ENCODE measurements at places on chromosomes 3 and 15.
A peak's percentile ranks its signal among the peaks of the same experiment; 100 is the strongest.

DNA sequence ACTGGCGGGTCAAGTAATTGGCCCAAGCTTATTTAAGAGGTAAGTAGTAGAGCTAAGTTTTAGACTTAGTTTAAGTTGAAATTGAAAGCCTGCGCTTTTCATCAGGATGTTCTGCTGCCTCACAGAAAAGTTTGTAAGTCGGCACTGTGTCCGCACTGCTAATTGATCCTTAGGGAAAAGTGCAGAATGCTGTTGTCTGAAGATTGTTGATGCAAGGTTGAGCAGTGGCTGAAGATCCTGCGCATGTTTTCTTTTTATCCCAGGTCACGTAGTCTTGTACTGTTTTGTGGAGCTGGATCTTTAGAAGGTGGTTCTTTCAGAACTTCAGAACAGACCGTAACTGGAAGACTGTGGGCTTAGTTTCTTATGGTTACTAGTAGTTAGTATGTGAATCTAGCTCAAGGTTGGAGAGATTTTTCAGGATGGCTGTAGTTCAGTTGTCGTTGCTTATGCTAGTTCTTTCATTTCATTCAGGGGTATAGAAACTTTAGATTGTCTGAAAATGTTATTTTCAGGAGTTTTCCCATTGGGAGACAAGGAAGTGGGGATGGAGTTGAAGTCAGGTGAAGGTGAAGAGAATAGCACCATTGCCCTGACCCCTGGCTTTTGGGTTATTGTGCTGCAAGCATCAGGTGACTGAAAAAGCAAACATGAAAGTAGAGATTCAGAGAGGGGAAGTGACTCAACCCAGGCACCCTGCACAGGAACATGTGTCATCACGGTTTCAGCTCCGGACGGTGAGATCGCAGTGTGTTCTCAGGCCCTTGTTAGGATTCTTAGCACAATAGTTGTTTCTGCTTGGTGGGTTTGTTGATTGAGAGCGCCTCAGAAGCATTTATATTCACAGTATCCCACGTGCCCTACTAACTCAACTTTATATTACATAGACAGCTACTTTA lies 32.8 kb downstream of the AKAP13 start:
- peak; percentile 65 for DNase-seq

DNA sequence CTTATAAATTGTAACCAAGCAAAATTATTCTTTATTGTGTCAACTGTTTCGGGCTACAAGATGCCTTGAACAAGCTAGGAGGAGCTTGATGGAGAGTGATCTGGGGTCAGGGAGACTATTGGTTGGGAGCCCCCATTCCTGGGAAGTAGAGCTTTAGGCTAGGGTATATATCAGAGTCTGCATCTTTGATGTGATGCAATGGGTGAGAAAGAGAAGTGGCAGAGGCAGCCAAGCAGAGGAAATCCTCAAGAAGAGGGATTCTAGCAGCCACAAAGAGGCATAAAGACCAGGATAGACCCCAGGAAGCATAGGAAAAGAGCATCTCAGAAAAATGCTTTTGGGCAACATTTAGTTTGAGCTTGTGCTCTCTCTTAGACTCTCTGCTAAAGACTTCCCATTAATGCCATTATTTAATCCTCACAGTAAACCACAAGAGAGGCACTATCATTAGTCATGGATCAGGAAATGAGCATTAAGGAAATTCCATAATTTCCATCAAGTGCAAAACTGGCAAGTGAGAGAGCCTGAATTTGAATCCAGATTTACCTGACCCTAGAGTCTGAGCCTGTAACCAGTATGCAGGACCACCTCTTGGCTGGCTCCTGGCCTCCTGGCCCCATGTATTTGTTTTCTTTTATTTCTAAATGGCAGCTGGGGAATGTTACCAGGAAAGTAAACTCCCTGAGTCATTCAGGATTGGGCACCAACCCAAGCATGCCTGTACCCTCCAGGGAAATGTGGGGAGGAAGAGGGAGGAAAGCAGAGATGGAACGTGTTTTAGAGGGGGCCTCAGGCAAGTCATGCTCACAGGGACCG lies 118.7 kb downstream of the RPL22L1 start:
- no peak for DNase-seq

- no peak for DNase-seq
Observed at GRCh38 chr3:11908981-11909698, 62.5 kb upstream of the TAMM41 start.

GRCh38 chr3:157319672-157320071 lies 117.0 kb upstream of the PTX3 start:
- DNase-seq: no peak

- DNase-seq: no peak
Observed at GRCh38 chr3:12963231-12963896, 109.9 kb downstream of the IQSEC1 start.

GRCh38 chr15:32866454-32867312 lies 148.9 kb downstream of the GREM1 start:
- no peak for DNase-seq

- DNase-seq: no peak
Observed at GRCh38 chr15:74390647-74391288, 23.3 kb upstream of the CYP11A1 start.

DNA sequence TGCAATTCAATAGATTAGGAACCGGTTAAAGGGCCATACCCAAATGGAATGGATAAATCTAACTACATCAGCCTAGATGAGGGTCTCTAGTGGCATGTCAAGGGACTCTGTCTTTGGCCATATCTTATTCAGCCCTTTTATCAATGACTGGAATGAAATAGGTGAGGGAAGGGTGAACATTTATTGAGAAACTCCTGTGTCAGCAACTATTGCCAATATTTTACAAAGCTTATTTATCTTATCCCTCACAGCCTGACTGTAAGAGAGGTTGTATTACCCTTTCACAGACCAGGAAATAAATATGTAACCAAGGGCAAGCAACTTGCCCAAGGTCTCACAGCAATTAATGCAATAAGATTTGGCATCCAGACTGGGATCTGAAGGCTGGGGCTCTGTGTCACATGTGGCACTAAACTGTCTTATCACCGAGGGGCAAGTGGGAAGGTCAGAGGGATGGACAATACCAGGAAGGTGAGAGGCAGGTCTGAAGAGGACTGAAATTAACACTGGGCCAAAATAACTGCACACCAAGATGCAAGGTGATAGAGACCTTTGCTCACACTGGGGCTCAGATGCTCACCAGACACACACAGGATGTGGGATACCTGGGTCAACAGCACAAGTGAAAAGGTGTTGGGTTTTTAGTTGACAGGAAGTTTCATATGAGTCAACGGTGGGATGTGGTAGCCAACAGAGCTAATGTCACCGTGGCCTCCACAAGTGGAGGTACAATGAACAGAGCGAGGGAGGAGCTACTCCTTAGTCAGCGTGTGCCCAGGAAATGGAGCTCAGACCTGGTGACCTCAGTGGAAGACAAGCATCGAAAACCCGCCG lies 261.3 kb downstream of the RPLP1 start:
- DNase-seq: peak; percentile 88

GRCh38 chr15:76863693-76864092 lies 41.4 kb downstream of the SCAPER start:
- no peak for DNase-seq

DNA sequence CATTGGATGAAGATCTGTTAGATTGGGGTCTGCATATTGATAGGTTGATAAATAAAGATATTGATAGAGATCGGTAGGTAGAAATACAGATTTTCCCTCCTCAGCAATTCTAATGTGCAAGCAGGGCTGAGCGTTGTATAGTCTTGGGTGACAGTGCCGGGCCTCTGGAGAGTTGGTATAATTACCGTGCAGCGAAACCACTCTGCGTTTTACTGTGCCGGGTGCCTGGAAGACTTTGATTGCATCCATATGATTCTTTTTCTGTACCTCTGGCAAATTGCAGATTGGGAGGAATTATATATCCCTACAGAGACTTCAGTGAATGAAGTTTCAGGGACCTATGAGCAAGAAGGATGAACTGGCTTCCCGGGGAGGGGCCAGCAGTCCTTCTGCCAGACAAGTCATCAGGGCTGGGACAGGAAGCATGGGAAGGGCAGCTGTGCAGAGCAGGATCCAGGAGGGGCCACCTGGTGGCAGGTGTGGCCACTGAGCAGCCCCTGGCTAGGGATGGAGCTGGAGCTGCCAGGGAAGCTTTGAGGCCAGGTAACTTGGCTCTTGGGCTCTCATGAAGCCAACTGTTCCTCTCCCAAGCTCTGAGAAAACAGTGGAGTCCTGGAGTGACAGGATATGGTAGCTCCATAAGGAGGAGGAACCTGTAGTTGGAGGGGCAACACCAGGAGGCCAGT lies 132.5 kb downstream of the APBA2 start:
- no peak for DNase-seq

GRCh38 chr3:141430316-141430715 lies 56.5 kb upstream of the RASA2 start:
- no peak for DNase-seq

DNA sequence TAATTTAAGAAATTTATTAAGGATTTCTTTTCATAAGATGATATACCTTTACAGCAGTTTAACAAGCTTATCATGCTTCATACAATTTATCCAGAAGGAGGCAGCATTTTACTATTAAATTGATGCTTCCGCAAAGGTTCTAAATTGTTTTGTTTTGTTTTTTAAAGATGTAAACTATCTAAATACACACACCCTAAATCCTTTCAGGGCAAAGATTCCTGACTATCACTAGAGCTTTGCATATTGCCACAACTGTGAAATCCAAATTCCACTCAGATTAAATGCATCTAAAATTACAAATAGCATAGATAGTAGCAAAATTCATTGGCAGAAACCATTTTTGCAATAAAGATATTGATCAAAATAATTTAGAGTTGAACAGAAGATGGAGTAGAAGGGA lies 44.5 kb upstream of the CCNL1 start:
- DNase-seq: no peak

DNA sequence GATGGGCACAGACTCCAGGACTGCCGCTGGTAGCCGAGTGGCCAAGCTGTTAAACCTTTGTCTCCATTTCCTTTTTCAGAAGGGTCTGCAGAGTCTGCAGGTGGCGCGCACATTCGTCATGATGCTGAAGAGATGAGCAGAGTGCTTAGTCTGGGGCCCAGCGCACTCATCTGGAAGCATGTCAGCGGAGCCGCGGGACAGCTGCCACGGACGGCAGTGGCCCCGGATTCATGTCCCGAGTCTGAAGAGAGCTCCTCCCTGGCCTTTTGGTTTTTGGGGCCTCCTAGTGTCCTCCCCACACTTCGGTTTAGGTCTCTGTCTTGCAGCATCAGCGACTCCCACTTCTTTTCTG lies 42.6 kb downstream of the KLHL25 start:
- DNase-seq: no peak

Measured in stimulated activated naive CD8-positive, alpha-beta T cell treated with anti-CD3 and anti-CD28 coated beads, Interleukin-15, amount 100 ng/mL, for 72 hours (primary cell).